CD8-positive, alpha-beta memory T cell (primary cell): ENCODE measurements at places on chromosomes 2 and 18.
A peak's percentile ranks its signal among the peaks of the same experiment; 100 is the strongest.

GRCh38 chr2:241465543-241465942 is 42.8 kb downstream of the STK25 start:
- no peak for DNase-seq

DNA sequence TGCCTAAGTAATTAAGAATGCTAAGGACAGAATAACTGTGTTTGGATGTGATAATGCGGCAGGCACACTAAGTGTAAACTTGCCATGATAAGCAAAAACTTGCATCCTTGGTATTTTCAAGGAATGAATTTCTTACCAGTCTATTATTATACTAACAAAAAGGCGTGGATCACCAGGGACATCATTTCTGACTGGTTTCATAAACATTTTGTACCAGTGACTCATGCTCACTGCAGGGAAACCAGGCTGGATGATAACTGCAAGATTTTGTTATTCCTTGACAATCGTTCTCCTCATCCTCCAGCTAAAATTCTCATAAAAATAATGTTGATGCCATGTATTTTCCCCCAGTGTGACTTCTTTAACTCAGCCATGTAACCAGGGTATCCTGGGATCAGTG is 289.5 kb downstream of the CDCA7 start:
- DNase-seq: no peak

GRCh38 chr18:3720818-3721545 is 271.0 kb downstream of the TGIF1 start:
- no peak for DNase-seq

GRCh38 chr2:22274661-22275060 is 1110.3 kb upstream of the KLHL29 start:
- DNase-seq: no peak

DNA sequence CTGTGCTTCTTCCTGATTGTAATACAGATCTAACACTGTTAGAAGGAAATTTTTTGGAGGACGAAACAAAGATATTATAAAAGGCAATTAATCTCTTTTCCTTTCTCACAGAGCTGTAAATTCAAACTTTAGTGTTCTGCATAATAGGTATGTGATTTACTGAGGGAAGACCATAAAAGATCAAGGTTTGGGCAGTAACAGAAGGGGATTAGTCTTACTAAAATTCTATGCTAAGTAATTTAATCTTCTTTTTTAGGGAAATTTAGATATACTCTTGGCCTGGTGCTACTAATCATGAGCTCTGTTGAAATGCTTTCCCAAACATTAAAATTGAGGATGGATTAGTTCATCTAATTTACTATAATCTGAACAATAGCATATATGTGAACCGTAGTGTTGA is 8.8 kb upstream of the QPCT start:
- DNase-seq: no peak

- peak; percentile 10 for DNase-seq
Measured at GRCh38 chr18:12777500-12777944, 74.7 kb downstream of the PSMG2 start.

DNA sequence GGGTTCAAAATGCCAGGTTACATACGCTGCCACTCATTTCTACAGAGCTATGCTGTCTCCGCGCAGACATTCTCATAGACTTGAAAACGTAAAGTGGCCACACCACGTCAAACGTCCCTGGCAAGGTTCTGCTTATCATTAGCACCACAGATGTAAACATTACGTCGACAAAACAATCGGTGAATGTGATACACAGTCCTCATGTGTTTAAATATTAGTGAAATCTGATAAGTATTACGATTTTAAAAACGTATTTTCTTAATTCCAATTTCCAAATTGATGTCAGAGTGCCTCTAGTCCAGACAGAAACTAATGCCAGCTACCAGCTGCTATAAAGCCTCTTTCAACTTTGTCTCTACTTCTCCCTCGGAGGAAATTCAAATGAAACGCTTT is 1.2 kb downstream of the STK17B start:
- peak; percentile 26 for DNase-seq

GRCh38 chr18:79377187-79377891 is 18.4 kb upstream of the NFATC1 start:
- DNase-seq: no peak
